NCI-H345 (cell line): ENCODE measurements at places on chromosomes 7 and 10.

DNA sequence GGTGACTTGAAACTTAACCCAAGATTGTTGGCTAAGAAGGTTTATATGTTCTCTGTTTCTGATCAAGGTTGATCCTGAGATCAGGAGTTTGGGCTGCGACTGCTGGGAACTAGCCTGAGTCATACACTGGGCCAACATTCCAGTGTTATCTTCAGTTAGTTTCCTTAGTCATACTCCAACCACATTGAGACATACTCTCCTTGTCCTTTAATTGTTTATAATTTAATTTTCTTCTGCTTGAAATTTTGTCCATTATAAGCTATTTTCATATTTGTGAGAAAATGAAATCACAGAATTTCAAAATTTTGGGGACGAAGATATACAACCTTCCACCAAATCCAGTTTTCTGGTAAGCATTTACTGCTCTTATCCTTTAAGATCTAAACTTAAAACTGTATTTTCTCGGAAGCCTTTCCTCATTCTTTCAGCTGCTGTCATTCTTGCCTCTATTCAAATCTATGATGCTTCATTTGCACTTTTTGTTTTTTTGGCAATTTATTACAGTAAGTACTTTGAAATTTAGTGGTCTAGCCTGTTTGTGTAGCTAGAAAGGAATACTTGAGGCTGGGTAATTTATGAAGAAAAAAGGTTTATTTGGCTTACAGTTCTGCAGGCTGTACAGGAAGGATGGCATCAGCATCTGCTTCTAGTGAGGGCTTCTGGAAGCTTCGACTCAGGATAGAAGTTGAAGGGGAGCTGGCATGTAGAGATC lies 63.4 kb upstream of the POT1 start:
- no peak for DNase-seq

- no peak for DNase-seq
Measured at GRCh38 chr7:134891696-134892678, 94.3 kb upstream of the AGBL3 start.

DNA sequence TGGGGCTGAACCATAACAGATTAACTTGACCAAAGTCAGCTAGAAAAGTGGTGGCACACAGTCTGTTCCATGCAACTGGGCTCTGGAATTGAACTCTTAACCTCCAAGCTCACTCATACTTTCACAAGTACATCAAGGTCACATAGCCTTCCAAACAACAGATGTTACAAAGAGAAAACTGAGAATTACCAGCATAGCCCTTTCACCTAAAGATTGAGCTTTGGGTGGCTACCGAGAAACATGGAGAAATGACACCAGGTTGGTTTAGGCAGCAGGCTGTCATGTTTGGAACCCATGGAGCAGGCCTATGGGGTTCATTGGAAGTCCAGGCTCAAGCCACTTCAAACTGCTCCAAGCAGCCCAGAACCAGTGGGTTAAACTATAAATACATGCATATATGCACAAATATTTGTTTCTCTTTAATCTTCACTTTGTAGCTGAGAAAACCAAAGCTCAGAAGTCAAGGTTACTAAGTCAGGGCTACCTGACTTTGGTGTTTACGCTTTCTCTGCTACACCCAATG lies 59.1 kb downstream of the MALSU1 start:
- DNase-seq, result no peak

DNA sequence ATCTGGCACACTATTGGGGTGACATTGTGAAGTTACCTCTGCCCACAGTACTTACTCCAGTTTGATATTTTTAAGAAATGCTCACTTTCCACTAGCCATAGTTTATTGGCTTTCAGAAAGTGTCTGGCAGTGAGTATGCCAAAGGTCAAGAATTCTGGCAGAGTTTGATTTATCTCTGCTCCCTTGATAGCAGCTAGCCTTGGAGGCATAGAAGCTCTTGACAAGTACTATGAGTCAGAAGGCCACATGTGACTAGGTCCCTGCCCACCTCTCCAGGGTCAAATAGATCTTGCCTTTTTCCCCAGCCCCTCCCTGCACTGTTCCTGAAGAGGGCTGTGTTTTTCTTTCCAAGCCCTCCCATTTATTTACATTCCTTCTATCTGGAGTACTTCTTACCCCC lies 202.2 kb downstream of the AUTS2 start:
- no peak for DNase-seq
